ENCODE measurements at places on chromosomes 3 and 15. TPM values are rescaled to one million over a fixed set of nuclear protein-coding genes. Genes with fewer than 3 reads are reported as not detected.

- H3K27me3 ChIP-seq: no peaks in the 10 kb centered on the region
- H3K4me1 ChIP-seq: peaks cover 31% of the 10 kb centered on the region
- no peak overlapping the region for H3K27ac ChIP-seq
- H3K4me3 ChIP-seq: no peak overlapping the region
Measured at GRCh38 chr15:59522988-59523461, 85.0 kb downstream of the FAM81A start.

DNA sequence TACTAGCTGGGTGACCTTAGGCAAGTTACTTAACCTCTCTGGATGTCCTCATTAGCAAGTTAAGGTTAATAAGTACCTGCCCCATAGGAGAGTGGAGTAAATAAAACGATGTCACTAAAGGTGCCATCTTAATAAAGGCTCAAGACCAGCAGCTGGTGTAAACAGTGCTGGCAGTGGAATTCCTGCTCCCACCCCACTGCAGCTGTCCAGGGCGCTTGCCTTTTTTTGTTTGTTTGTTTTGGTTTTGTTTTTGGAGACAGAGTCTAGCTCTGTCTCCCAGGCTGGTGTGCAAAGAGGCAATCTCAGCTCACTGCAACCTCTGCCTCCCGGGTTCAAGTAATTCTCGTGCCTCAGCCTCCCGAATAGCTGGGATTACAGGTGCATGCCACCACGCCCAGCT is 28.9 kb downstream of the IDH3A start:
- H3K36me3 ChIP-seq: no peaks in the 10 kb centered on the region
- H3K4me3 ChIP-seq: no peak overlapping the region
- peaks cover 9% of the 10 kb centered on the region for H3K4me1 ChIP-seq
- H3K27ac ChIP-seq: no peak overlapping the region
- H3K27me3 ChIP-seq: no peaks in the 10 kb centered on the region
- DNase-seq: no peak

GRCh38 chr3:162971715-162972114 is 1475.1 kb downstream of the OTOL1 start:
- H3K27me3 ChIP-seq: no peaks in the 10 kb centered on the region
- no peak overlapping the region for H3K27ac ChIP-seq
- H3K4me1 ChIP-seq: no peaks in the 10 kb centered on the region
- no peaks in the 10 kb centered on the region for H3K36me3 ChIP-seq
- no peak overlapping the region for H3K4me3 ChIP-seq

HYAL1 gene
- 111 TPM for total RNA-seq

OXTR gene
- 1.3 TPM for total RNA-seq

GRCh38 chr3:111072031-111072921 is 660 bp downstream of the NECTIN3 start:
- peak; percentile 80 for DNase-seq
- H3K27me3 ChIP-seq: peaks cover 68% of the 10 kb centered on the region
- no peaks in the 10 kb centered on the region for H3K36me3 ChIP-seq
- H3K27ac ChIP-seq: peak overlapping the region; percentile 44

DNA sequence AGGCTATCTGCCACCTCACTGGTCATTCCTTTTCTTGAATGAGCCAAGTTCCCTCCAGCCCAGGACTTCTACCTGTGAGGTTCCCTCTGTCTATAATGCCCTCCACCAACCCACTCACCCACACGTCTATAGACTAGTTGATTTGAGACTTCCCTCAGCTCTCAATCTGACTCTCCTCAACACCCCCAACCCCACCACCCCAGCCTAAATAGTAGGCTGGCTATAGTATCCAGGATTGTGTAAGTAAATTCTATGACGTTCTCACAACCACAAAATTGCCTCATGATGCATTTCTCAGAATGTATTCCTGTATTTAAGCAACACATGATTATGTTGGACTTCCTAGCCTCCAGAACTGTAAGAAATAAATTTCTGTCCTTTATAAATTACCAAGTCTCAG is 2.2 kb downstream of the PLSCR1 start:
- peaks cover 76% of the 10 kb centered on the region for H3K4me1 ChIP-seq
- DNase-seq: no peak
- H3K36me3 ChIP-seq: no peaks in the 10 kb centered on the region
- H3K27ac ChIP-seq: peak overlapping the region; percentile 97

- no peak overlapping the region for H3K27ac ChIP-seq
- no peak overlapping the region for H3K4me3 ChIP-seq
- H3K27me3 ChIP-seq: no peaks in the 10 kb centered on the region
- H3K36me3 ChIP-seq: no peaks in the 10 kb centered on the region
- H3K4me1 ChIP-seq: no peaks in the 10 kb centered on the region
Measured at GRCh38 chr15:61080221-61081026, 148.7 kb downstream of the RORA start.

Measured in spleen (tissue), 13 donors.